ENCODE measurements at places on chromosomes 1 and 21.
A peak's percentile ranks its signal among the peaks of the same experiment; 100 is the strongest.

- DNase-seq: no peak
These were observed 99.1 kb downstream of the PTGER3 start for GRCh38 chr1:70948396-70949017.

GRCh38 chr1:46087891-46088290, 44.5 kb downstream of the PIK3R3 start:
- DNase-seq: no peak

GRCh38 chr21:31848326-31848985, 24.4 kb upstream of the HUNK start:
- no peak for DNase-seq

GRCh38 chr1:46421739-46422138, 27.6 kb downstream of the FAAH start:
- peak; percentile 71 for DNase-seq

GRCh38 chr1:2976180-2976562, 45.1 kb upstream of the ACTRT2 start:
- no peak for DNase-seq

DNA sequence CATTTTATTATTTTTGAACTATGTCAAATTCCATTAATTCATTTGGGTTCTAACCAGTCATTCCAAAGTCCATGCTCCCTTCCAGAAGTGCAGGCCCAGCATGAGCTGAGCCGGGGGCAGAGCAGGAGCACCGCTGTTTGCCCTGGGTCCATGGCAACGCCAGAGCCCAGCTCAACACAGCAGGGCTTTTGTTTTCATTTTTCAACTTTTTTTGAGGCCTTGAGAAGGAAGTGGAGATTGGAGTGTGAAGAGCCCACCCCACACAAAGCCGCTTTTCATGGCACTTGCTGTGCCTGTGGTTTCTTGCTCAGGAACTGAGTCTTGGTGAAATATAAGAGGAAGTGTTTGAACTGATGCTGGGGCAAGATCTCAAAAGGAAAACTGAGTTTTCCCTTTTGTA, 13.2 kb upstream of the PRMT2 start:
- DNase-seq: no peak

- DNase-seq: peak; percentile 75
These were observed 40.5 kb upstream of the SAMD13 start for GRCh38 chr1:84260852-84261518.

GRCh38 chr1:235730007-235730406, 80.4 kb upstream of the GNG4 start:
- no peak for DNase-seq
